ENCODE measurements at places on chromosomes 1 and 21.

GRCh38 chr1:171299342-171299741 lies 14.6 kb upstream of the FMO4 start:
- no peak for DNase-seq

- DNase-seq = no peak
These were observed 7.2 kb upstream of the CFHR5 start for GRCh38 chr1:196970182-196970581.

- no peak for DNase-seq
These were observed 138.2 kb downstream of the AJAP1 start for GRCh38 chr1:4792565-4792964.

- DNase-seq = no peak
These were observed 2.0 kb downstream of the PSEN2 start for GRCh38 chr1:226872437-226872836.

- no peak for DNase-seq
These were observed 293.6 kb downstream of the PTPRC start for GRCh38 chr1:198932351-198932991.

GRCh38 chr1:4599521-4599920 lies 54.9 kb upstream of the AJAP1 start:
- DNase-seq = no peak

- no peak for DNase-seq
These were observed 38.9 kb downstream of the TOR3A start for GRCh38 chr1:179120736-179121135.

DNA sequence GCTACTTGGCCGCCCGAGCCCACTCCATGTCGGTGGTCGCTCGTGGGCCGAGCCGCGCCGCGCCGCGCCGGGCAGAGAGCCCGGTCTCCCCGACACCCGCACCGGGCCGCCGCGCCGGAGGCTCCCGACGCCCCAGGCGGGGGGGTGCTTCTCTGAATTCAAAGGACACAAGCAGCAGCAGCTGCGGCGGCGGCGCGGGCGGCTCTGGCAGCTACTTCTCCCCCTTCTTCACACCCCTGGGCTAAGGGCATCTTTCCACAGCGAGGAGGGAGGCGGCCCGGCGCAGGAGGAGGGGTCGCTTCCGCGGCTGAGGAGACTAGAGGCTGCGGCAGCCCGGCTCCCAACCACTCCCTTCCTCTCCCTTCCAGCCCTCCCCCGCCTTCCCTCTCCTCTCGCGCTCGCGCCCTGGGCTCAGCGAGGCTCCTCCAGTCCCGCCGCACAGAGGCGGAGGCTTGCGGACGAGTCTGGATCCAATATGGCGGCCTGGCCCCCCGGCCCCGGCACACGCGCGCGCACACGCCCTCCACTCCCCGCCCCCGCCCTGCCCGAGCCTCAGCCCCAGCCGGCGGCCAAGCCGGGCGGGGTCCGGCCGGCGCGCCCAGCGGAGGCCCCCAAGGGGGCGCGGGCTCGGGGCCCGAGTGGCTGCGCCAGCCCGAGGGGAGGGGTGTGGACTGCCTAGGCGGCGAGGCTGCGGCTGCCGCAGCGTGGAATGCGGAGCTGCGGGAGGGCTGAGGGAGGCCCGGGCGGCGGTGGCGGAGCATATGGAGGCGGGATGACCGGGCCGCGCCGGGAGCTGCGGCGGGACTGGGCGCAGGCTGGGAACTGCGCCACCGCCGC lies at the start of gene CDC42BPA:
Gene CDC42BPA (minus strand): TSS at position 477 of the 837 bp plus-strand sequence. CDS start 1,310 bp downstream, outside the sequence.
- peak; percentile 87 for DNase-seq

DNA sequence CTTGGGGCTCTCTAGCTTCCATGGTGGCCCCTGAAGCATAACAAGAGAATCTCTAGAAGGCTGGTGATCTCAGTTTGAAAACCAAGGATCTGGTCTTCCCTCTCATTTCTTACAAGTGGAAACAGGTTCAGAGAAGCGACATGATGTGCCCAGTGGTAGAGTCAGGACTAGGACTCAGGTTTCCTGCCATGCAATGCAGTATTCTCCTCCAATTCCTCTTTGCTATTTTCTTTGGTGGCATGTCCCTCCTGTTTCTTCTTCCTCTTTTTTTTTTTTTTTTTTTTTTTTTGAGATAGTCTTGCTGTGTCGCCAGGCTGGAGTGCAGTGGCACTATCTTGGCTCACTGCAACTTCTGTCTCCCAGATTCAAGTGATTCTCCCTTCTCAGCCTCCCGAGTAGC lies 195.6 kb upstream of the C1orf105 start:
- no peak for DNase-seq

GRCh38 chr1:38872401-38873026 lies 634 bp downstream of the MYCBP start:
- no peak for DNase-seq

- no peak for DNase-seq
These were observed 72.4 kb downstream of the NTNG1 start for GRCh38 chr1:107213225-107213624.

- no peak for DNase-seq
These were observed 2.2 kb downstream of the NFIA start for GRCh38 chr1:61084491-61085031.

DNA sequence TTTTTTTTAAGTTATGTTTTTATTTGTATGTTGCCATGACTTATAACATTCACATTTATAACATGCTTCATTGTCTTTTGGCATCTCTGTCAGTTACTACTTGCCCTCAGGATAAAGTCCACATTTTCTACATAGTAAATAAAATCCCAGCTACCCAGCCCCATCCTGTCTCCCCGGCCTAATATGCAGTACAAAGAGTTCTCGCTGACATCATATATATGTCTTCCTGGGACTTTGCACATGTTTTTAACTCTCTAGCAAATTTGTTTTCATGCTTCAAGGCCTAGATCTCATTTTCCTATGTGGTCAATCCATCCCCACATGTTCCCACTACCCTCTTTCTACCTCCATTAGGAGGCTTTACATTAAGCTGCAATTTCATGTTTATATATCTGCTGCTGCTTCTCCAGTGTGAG lies 33.0 kb upstream of the IVNS1ABP start:
- DNase-seq = no peak

- DNase-seq = no peak
These were observed 103.7 kb downstream of the COQ8A start for GRCh38 chr1:227043755-227044154.

GRCh38 chr1:213921712-213922111 lies 66.1 kb upstream of the PROX1 start:
- no peak for DNase-seq

- no peak for DNase-seq
These were observed 21.0 kb downstream of the CNIH4 start for GRCh38 chr1:224377676-224378006.

GRCh38 chr1:185914089-185914488 lies 179.9 kb downstream of the HMCN1 start:
- DNase-seq = no peak

GRCh38 chr1:30518186-30518585 lies 205.2 kb downstream of the MATN1 start:
- DNase-seq = no peak

GRCh38 chr1:25712299-25712970 lies 87.6 kb upstream of the SELENON start:
- DNase-seq = no peak

- no peak for DNase-seq
These were observed 81.5 kb upstream of the LRIF1 start for GRCh38 chr1:111045033-111045722.

GRCh38 chr1:216827251-216827650 lies 104.0 kb upstream of the ESRRG start:
- no peak for DNase-seq

- DNase-seq = no peak
These were observed 3.3 kb downstream of the CHD5 start for GRCh38 chr1:6176779-6177178.

GRCh38 chr21:41653243-41653953 lies 113.5 kb downstream of the RIPK4 start:
- no peak for DNase-seq

DNA sequence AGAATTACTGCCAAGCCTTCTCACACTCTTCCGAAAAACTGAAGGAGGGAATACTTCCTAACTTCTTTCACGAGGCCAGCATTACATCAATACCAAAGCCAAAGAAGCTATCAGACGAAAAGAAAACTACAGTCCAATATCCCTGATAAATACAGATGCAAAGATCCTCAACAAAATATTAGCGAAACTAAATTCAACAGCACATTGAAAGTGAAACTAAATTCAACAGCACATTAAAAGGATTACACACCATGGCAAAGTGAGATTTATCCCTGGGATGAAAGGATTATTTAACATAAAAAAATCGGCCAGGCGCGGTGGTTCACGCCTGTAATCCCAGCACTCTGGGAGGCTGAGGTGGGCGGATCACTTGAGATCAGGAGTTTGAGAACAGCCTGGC lies 176.8 kb downstream of the FAF1 start:
- DNase-seq = no peak

DNA sequence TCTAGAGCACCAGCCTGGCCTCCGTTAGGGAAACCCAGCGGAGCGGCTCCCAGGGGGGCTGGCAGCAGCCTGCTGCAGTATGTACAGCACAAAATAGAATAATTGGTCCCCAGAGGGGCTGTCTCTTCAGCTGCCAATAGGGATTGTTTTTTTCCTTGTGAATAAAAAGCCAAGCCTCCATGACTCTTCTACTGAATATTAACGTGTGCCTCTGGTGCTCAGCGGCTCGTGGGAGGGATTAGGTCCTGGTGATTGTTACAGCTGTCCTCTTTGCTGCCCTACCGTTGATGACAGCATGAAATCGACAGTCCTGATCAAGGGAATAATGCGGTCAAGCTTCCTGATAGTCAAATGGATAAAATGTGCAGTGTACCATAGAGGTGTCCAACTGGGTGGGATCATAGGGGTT lies 190.7 kb upstream of the RUNX1 start:
- DNase-seq = no peak
